ENCODE measurements at places on chromosomes 4 and X.
A peak's percentile ranks its signal among the peaks of the same experiment; 100 is the strongest.

DNA sequence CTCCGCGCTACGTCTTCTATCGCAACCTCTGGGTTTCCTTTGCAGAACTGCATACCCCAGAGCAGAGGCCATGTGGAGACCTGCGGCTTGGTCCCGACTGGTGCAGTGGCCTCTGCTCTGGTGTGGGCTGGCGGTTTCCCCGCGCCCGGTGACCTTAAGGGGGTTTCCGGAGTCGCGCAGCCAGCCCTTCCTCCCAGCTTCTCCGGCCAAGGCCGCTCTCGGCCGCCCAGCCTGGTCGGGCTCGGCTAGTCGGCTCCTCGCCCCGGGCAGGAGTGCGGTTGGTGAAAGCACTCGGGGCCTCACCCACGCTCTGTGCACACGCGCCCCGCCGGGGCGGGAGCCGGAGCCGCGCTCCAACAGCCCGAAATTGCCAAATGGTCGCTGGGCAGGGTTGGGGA is 84.9 kb downstream of the BCOR start:
- DNase-seq, result peak; percentile 35

GRCh38 chrX:155662282-155662681 is 49.5 kb upstream of the TMLHE start:
- no peak for DNase-seq

- DNase-seq, result no peak
Observed at GRCh38 chr4:99102634-99103033, 14.0 kb upstream of the ADH5 start.

DNA sequence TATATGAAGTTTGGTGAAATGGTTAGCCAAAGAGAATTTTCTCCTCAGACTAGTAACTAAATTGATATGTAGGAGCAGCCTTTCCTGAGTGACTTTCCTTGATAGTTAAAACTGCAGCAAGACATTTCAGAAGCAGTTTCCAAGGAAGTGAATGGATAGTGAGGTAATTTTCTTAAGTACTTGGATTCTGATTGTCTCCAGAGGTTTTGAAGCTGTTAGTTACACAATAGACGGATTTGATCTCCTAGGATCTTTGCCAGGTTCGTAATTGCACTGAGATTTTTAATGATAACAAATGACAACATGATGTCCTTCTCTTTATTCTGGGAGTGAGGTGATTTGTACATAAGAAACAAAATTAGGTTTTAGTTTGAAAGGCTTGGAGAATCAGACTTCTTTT is 29.2 kb downstream of the PRRG1 start:
- no peak for DNase-seq

DNA sequence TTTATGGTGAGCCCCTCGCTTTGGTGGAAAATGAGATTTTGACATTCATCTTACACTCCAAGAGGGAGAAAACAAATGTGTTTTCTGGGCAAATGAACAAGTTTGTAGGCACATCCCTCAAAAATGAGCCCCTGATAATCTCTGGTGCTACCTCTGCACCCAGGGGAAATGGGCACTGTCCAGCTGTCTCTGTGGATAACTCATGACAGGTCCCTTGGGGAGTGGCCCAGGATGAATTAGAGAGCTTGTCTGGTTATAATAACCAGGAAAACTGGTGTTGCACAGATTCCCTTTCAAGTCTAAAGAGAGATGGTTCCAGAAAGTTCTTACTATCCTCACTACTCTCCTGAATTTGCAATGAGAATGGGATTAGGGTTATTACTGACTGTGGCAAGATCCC is 7.5 kb downstream of the RASL11B start:
- no peak for DNase-seq

GRCh38 chrX:129545408-129545807 is 5.3 kb downstream of the OCRL start:
- no peak for DNase-seq

DNA sequence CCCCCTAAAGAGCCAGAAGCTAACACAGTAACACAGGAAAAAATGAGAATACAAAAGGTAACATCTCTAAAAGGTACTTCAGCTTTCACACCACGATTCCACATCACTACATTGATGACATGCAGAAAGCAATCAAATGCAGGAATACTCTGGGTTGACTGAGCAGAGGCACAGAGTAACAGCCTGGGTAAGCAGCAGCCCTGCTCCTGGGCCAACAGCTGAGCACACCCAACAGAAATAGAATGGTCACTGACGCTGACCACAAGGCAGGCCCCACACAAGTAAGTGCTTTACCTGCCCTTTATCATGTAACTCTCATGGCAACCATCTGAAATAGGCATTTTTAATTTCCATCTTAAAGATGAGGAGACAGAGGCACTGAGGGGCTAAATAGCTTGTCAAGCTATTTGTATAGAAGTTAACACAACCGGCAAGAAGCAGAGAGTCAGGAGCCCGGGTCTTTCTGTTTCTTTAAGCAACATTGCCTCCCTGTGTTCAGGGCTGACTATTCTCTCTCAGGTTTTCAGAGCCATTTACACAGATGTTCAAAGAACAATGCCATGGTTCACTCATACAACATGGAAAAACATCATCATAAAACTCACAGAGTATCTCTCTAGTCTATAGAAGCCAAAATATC is 168.9 kb downstream of the ZNF674 start:
- peak; percentile 34 for DNase-seq

DNA sequence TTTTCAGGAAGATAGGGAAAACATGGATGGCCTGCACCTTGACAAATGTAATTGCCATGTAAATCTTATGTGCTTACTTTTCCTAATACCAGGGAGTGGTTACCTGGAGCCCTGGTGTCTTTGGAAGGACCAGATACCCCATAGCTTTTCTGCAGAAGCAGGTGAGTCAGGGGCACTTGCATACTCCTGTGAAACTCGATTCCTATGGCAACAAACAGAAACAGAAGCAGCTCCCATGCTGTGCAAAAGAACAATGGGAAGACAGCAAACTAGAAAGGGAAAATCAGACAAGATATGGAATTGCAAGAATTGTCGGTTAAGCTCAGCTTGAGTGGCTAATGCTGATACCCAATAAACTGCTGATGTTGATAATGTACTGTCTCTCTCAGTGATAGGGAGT is 117.4 kb upstream of the AFF2 start:
- no peak for DNase-seq

GRCh38 chr4:111519683-111520082 is 625.6 kb upstream of the FAM241A start:
- DNase-seq, result no peak

GRCh38 chr4:142687547-142688275 is 158.4 kb downstream of the INPP4B start:
- DNase-seq, result no peak

DNA sequence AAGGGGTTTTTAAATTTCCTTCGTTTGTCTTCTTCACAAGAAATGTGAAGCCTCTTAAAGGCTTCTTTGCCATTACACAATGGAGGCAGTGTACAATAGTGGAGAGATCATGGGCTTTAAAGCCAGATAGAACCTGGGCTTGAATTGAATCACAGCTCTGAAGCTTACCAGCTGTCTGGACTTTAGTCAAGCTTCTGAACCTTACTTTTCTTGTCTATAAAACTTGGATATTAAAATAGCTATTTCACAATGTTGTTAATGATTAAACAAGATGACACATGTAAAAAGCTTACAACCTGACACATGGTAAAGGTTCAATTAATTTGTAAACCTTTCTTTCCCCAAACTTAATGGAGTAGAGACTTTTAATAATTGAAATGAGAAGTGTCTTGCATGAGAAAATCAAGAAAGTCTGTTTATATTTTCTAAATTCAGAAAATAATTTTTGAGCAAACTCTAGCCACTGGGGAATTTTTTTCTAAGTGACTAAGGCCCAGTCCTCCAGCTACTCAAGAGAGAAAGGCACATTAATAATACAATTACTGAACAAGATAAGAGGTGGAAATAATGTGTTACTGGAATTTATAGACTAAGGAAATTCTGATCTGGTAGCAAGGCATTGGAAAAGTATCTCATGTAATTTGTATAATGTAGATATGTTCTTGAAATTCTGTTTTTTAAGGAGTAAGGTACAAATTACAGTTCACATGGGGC is 21.7 kb upstream of the TBC1D8B start:
- DNase-seq, result no peak

GRCh38 chr4:177485528-177485927 is 43.3 kb upstream of the AGA start:
- peak; percentile 39 for DNase-seq

Measured in HFFc6 (cell line).